ENCODE measurements at places on chromosomes 2 and 18.

DNA sequence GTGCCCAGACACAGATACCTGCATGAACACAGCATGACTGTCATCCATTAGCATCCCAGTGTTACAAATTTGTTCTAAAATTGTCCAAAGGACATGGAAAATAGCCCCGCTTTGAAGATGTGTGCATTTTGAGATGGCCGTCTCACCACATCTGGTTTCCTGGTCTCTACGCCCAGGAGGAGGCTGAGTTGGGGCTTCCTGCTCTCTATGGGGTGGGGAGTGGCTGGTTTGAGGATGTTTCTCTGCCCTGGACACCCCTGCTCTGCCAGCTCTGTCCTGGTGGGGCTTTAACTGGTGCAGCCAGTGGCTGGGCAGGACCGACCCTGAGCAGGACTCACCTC is 74.6 kb upstream of the SMAD7 start:
- no peak for DNase-seq

- DNase-seq, result no peak
Observed at GRCh38 chr2:102803041-102803896, 41.4 kb downstream of the TMEM182 start.

GRCh38 chr2:217930761-217931563 is 71.8 kb downstream of the TNS1 start:
- DNase-seq, result no peak

DNA sequence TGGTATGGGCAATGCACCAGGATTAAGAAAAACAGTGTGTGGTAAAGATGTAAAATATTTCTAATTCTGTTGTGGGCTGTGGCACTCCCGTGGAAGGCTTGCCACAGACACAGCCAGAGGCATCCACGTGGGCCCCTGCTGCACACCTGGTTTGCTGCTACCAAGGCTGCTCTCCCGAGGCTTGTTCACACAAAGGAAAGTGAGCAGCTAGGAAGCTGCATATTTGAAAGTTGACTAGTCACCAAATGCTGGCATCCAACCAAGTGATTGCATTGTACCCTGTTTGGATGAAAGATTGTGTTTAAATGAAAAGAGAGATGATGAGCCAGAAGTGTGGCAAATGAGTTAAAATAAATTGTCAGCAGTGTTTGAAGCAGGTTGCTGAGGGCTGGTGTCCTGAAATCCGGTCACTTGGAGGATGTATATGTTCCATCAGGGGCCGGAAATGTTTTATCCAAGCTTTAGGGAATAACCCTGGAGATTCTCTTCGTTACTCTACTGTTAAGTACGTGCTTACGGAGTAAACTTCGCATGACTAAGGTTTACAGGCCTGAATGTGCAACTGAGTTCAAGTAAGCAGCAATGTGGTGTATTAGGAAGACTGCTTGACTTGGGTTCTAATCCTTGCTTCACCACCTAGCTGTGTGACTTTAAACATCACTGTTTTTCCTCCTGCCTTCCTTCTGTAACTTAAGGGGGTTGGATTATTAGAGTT is 86.1 kb downstream of the MSH2 start:
- DNase-seq, result no peak
